ENCODE measurements at places on chromosomes 7 and 10.

GRCh38 chr7:4612939-4613841 lies 68.9 kb upstream of the FOXK1 start:
- DNase-seq, result no peak

GRCh38 chr10:126497672-126498071 lies 109.4 kb upstream of the ADAM12 start:
- no peak for DNase-seq

DNA sequence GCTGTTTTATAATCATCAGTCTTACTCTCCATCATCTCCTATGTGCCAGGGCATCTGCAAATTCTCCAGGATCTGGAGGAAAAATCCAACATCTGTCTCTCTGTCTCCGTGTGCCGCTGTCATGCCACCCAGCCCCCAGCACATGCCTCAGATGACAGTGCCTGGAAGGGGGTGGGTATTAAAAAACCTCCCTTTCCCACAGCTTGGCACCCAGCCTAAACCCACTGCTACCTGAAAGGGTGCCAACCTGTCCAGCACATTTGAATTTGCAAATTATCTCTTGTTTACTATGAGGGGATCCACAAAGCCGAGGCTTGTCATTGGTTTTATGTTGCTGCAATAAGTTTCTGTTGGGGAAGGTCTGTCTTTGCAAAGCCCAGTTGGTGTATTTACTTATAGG lies 73.1 kb downstream of the EMX2 start:
- DNase-seq, result no peak

GRCh38 chr10:79070606-79071395 lies 2.0 kb downstream of the ZMIZ1 start:
- no peak for DNase-seq

- DNase-seq, result no peak
These were observed 737 bp upstream of the NUB1 start for GRCh38 chr7:151340794-151341356.

- DNase-seq, result no peak
These were observed 32.0 kb downstream of the GPAM start for GRCh38 chr10:112151524-112152039.

DNA sequence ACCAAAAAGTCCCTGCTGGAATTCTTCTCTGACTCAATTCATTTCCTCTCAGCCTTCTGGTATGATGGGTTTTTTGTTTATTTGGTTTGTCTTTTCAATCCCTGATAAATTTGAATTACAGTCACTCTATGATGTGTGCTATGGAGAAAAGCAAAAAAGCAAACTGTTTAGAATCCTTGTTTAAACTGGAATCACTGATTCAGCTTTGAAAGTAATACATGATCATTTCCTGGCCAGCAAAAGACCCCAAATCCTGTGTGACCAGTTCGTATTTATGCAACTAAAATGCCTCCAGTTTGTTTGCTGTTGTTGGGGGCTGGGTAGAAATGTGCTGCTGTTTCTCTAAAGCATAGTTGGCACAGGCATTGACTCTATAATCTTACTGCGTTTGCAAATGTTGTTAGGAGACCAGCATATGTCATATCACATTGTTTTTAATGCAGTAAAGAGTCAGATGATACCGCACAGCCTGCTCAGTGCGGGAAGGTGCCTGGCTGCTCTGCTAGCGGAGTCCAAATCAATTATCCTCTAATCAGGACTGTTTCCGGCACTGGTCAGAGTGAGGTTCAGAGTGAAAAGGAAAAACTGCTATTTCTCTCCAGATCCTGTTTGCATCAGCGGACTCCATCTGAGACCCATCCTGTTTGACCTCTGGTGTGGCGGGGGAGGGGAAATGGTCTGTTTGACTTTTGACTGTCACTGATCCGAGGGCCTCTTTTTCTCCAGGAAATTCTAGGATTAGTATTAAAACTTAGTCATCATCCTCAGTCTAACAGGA lies 40.6 kb upstream of the ADD3 start:
- DNase-seq, result no peak

- DNase-seq, result no peak
These were observed 50.3 kb downstream of the ATXN7L1 start for GRCh38 chr7:105826143-105826542.

- DNase-seq, result no peak
These were observed 52.7 kb downstream of the TASOR2 start for GRCh38 chr10:5737352-5737751.

DNA sequence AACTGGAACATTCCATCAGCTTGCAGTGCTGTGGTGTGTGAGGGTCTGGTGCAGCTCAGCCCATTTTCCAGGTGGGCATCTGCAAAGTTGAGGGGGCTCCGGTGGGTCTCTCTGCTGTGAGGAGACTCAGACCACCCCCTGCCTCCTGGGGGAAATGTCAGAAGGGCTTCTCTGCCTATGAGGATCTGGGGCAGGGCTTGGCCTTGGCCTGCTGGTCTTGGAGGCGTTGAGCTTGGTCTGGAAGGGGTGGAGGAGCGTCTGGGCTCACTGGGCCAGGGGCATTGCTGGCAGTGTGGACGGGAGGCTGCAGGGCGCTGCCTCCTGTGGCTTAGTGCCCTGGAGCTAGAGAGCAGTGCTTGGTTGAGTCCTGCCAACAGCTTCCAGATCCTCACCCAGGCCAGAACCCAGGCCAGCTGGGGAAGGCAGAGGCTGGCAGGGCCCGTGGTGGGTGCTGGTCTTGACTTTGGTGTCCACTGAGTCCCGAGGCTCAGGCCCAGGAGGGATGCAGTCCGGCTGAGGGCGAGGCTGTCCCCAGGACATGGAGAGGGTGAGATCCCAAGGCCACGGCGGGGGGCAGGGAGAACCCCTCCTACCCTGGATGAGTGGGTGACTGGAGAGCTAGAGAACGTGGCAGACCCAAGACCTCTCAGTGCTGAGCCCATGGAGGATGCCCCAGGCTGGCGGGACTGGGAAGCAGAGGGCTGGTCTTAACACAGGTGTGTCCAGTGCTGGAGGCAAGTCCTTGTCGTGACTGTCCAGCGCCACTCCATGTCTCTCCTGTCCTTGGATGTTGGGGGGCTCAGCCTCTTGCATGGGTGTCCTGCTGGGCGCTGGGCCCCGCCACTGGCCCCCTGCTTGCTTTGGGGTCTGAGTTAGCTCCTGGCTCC lies 2.8 kb downstream of the SPRN start:
- no peak for DNase-seq

- no peak for DNase-seq
These were observed 86.9 kb downstream of the CARD11 start for GRCh38 chr7:2956526-2957368.

DNA sequence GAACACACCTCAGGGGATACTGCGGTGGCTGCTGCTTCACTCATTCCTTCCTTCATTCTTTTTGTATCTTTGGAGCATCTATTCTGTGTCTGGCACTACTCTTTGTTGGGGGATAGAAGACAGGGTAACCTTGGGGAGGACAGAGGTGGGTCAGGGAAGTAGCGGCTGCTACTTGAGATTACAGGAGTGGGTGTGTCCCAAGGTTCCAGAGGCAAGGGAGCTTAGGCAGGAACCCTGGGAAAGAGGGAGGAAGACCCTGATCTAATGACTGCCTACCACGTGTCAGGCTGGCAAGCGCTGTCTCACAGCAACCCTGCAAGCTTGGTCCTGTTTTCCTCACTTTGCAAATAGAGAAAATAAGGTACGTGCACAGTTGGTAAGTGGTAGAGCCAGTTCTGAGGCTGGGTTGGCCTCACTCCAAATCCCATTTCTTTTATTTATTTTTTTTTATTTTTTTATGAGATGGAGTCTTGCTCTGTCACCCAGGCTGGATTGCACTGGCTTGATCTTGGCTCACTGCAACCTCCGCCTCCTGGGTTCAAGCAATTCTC lies 985.9 kb upstream of the ZNF722 start:
- DNase-seq, result no peak

DNA sequence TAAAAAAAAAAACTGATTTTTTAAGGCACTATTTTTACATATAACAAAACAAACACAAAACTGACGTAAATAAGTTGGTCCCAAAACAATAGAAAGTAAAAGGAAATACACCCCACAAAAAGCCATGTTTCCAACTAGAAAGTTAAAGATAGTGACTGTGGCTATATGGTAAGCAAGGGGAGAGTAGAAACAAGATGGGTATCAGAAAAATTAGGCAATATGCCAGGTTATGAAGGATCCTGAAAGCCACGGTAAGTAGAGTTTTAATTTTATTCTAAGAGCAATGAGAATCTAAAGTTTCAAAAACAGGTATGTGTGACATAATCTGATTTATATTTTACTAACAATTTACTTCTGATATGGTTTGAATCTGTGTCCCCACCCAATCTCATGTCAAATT lies 61.5 kb downstream of the BRAF start:
- no peak for DNase-seq

GRCh38 chr10:73827346-73828089 lies 16.1 kb upstream of the NDST2 start:
- DNase-seq, result no peak

DNA sequence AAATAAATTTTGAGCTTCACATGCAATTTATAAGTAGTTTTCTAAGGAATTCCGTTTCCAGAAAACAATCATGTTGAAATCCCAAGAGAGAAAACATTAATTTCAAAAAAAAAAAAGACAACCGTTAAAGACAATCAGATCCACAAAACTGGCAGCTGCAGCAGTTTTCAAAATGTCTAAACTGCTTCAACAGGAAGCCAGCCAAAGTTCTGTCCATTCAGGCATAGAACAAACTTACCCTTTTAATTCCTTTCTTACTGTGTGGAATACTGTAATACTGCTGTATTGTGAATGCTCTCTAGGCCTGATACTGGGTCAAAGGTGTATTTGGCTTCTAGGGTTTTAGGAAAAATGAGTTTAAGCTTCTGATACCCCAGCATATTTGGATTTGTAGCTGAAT lies 31.6 kb downstream of the HOXA1 start:
- no peak for DNase-seq

GRCh38 chr10:44820094-44820493 lies 91.0 kb upstream of the TMEM72 start:
- no peak for DNase-seq

- DNase-seq, result no peak
These were observed 14.7 kb upstream of the FAM171A1 start for GRCh38 chr10:15385552-15386455.

GRCh38 chr7:2567679-2568278 lies 9.0 kb downstream of the IQCE start:
- DNase-seq, result no peak

DNA sequence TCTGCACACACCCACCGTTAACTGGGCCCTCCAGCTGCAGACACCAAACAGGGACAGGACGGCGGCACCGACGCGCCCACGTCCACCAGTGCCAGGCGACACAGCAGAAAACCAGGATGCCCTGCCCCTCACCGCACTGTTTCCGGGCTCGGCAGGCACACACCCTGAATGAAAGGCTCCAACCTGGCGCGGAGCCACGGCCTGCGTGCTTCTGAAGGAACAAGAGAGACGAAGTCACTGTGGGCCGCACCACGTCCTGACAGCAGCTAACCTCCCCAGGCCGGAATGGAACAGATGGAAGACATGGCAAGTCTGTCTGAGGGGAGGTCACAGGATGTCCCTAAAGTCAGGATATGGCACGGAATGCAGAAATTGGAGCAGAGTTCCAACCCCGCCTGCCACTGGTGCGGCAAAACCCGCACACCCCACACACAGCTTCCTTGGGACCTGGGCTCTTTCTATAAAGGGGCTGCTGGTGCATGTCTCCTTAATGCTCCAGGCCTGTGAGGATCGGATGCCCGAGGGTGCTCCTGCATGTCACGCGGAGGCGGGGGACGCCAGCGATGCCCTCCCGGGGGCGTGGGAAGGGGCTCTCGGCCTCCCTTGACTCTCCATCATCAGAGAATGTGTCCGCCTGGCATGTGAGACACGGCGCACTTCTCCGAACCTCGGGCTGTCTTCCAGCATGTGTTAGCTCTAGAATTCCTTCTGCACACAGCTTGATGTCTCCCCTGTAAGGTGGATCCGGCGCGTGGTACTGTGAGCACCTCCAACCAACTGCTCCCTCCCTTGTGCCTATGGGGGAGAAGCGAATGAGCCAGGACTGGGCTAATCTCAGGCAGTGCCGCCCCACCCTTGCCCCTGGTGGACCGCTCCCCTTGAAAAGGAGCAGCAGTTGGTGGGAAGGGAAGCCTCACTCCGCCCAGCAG lies 3.9 kb upstream of the GPER1 start:
- no peak for DNase-seq

DNA sequence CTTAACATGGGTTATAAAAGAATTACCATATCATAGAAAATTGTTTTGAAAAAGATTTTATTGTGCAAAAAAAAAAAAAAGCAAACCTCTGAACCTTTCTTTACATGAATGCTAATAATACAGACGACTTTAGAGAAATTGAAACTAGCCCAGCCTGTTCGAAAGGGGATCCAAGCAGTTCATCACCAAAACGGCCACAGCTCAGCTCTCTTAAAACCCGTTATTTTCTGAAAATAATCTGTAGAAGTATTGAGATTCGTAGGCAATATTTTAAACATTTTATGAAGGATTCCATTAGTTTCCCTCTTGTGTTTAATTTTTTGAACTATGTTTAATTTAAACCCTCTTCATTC lies 9.9 kb upstream of the GSAP start:
- no peak for DNase-seq

DNA sequence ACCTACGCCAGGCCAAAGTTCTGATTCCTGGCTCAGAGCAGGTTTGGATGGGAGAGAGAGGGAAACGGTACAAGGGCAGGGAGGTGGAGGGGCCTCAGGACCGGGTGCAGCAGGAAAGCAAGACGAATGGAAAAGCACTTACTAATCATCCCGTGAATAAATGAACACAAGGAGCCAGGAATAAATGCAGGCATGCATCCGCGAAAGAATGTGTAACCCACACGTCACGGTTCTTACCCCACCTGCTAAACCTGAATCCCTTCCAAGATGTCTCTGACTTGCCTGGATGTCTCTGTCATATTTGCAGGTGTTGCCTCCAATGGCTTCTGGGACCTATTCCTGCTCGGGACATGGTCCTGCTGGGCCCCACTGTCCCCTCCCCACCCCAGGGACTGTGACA lies 335.2 kb upstream of the RNF32 start:
- no peak for DNase-seq

DNA sequence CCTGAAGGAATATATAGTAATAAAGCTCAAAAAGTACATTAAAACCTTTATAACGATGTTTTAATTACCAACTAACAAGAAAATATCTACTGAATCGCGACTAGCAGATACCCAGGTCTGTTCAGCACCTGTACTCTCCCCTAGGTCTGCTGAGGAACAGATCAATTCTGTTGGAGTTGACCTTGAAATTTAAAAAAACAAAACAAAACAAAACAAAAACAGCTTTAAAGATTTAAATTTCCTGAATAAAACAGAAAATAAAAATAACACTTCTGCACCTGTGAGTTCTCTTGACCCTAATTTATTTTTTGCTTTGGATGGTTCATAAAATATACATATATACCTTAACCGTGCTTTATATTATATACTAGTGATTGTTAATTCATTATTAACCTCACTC lies 24.6 kb downstream of the DIP2C start:
- no peak for DNase-seq

DNA sequence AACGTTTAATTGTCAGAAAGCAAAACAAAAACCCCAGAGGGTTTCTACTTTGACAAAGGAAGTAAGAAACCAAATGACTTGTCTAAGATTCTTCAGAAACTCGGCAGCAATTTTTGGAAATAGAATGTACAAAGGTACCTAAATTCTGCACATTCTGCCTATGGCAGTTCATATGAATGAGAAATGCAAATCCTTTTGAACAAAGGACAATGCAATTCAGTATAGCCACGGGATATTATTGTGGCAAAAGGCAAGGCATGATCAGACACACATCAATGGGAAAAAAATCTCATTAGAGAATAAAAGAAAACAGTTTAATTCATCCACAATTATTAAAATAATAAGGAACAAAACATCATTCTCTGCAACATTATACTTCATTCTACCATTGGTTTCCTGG lies 93.4 kb downstream of the SEMA3C start:
- no peak for DNase-seq
